ENCODE measurements at places on chromosomes 4 and X. TPM values are rescaled to one million over a fixed set of nuclear protein-coding genes. Genes with fewer than 3 reads are reported as not detected.

The ARHGEF6 gene
- 24.3 TPM for total RNA-seq

GRCh38 chr4:68373513-68373912 lies 23.6 kb upstream of the YTHDC1 start:
- H3K27me3 ChIP-seq: no peaks in the 10 kb centered on the region
- peak overlapping the region; percentile 42 for H3K27ac ChIP-seq
- no peaks in the 10 kb centered on the region for H3K36me3 ChIP-seq
- peak; percentile 90 for DNase-seq

DNA sequence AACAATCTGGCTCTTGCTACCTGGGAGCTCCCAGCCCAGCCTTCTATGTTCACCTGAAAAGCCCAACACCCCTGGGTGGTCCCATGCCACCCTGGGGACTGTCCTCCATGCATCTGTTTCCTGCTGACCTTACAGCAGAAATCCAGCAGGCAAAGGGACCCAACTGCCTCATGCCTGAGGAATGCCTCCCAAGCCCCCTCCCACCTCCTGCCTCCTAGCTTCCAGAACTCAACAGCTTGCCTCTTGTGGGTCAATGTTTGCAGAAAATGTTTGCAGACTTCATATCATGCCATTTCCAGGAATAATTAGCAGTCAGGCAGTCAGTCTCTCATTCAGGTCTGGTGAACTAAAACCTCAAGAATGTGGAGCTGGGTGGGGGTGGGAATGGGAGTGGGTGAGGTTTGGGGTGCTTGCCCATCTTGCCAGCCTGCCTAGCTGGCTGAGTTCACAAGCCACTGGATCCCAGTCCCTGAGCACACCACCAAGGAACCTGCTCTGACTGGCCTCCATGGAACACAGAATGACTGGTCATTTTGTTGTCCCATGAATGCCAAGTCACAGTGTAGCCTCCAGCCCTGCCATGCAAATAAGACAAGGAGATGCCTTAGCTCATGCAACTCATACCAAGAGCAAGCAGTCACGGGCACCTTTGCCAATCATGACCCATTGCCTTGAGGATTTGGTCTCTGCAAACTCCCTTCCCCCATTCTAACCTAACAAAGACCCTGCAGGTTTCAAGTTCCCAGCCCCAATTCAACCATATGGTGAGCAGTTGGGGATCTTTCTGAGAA lies 12.1 kb upstream of the PLAC1 start:
- H3K4me1 ChIP-seq: no peaks in the 10 kb centered on the region
- H3K36me3 ChIP-seq: no peaks in the 10 kb centered on the region
- H3K27me3 ChIP-seq: no peaks in the 10 kb centered on the region
- no peak overlapping the region for H3K27ac ChIP-seq

The SSR4 gene
- 182 TPM for total RNA-seq

DNA sequence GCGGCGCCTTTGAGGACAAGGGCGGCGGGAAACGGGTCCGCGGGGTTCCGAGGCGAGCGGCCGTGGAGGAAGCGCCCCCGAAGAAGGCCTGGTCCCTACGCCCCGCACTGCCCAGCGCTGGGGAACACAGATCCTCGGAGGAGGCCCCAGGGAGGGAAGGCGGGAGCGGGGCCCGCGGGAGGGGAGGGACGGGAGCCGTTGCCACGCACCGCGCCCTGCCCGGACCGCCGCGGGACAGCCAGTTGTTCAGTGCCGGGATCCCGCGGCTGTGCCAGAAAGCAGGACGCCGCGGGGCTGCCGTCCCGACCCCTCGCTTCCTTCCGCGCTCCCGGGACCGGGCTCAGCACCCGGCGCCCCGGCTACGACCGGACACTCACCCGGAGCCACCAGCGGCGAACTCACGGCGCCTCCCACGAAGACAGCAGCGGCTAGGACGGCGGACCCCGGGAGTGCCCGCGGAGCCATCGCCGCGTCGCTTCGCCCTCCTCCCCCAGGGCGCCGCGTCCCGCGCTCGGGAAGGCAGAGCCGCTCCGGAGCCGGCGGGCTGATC lies 278 bp downstream of the RELL1 start:
- H3K27ac ChIP-seq: peak overlapping the region; percentile 78
- peak; percentile 74 for DNase-seq
- H3K27me3 ChIP-seq: no peaks in the 10 kb centered on the region

The MAGEB2 gene
- not detected for total RNA-seq

- H3K4me1 ChIP-seq: no peaks in the 10 kb centered on the region
- no peaks in the 10 kb centered on the region for H3K36me3 ChIP-seq
- H3K27ac ChIP-seq: no peak overlapping the region
- no peaks in the 10 kb centered on the region for H3K27me3 ChIP-seq
- H3K4me3 ChIP-seq: no peak overlapping the region
Observed at GRCh38 chr4:3337811-3338210, 45.0 kb downstream of the RGS12 start.

The PSAPL1 gene
- total RNA-seq: not detected

DNA sequence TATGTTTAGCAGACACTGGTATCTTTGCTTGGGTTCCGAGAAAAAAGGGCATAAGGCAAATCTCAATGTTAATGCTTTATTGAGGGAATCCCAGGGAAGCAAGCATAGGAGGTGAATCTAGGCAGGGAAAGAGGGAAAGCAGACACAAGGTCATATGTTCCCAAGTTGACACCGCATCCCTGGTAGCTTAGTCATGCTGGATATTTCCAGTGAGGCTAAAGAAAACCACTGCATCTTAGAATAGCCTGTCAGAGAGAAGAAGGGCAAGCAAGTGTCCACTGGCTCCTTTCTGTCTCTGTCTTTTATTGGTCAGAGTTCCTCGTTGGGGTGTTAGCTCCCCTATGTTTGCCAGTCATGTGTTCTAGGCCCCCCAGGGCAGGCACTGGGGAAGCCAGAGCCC lies 104.7 kb downstream of the NKX6-1 start:
- no peaks in the 10 kb centered on the region for H3K36me3 ChIP-seq
- no peak overlapping the region for H3K27ac ChIP-seq
- no peaks in the 10 kb centered on the region for H3K27me3 ChIP-seq
- no peaks in the 10 kb centered on the region for H3K4me1 ChIP-seq
- H3K4me3 ChIP-seq: no peak overlapping the region

All from aorta (tissue), 5 donors.